PC-9 (cell line): ENCODE measurements at places on chromosomes 11 and 22. TPM values are rescaled to one million over a fixed set of nuclear protein-coding genes. Genes with fewer than 3 reads are reported as not detected.

- H3K27me3 ChIP-seq, result no peaks in the 10 kb centered on the region
- DNase-seq, result no peak
- no peaks in the 10 kb centered on the region for H3K36me3 ChIP-seq
- H3K27ac ChIP-seq, result no peak overlapping the region
These were observed 9.1 kb downstream of the DRD4 start for GRCh38 chr11:646214-646613.

The NUCB2 gene
- total RNA-seq, result 22.4 and 29.7 TPM in 2 replicates

GRCh38 chr11:20518323-20518834 is 81.0 kb upstream of the SLC6A5 start:
- no peaks in the 10 kb centered on the region for H3K27me3 ChIP-seq
- no peak overlapping the region for H3K4me3 ChIP-seq
- H3K36me3 ChIP-seq, result no peaks in the 10 kb centered on the region
- H3K4me1 ChIP-seq, result no peaks in the 10 kb centered on the region

The OR10A2 gene
- total RNA-seq, result not detected in 2 replicates

- H3K4me1 ChIP-seq, result no peaks in the 10 kb centered on the region
- H3K36me3 ChIP-seq, result no peaks in the 10 kb centered on the region
- DNase-seq, result no peak
- H3K4me3 ChIP-seq, result no peak overlapping the region
- H3K27ac ChIP-seq, result no peak overlapping the region
These were observed 23.4 kb downstream of the LRRC55 start for GRCh38 chr11:57205041-57205641.

DNA sequence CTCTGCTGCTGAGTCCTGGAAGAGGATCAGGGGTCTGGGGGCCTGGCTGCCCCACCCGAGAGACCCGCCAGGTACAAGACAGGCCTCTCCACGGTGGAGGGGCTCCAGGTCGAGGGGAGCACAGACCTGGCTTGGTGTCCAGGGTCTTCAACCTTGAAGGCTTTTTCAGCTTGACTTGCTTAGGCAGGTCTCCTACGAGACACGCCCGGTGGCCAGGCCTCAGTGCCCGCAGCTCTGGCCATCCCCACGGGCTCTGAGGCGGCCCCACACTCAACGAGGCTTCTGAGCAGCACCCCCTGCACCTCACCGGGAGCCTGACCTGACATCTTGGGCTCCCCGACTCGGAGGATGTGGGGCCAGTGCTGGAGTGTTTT is 6.6 kb upstream of the PLXNB2 start:
- DNase-seq, result no peak
- H3K27ac ChIP-seq, result no peak overlapping the region
- no peaks in the 10 kb centered on the region for H3K36me3 ChIP-seq
- H3K27me3 ChIP-seq, result no peaks in the 10 kb centered on the region
- H3K4me1 ChIP-seq, result peaks cover 13% of the 10 kb centered on the region

- peaks cover 38% of the 10 kb centered on the region for H3K4me1 ChIP-seq
- no peak overlapping the region for H3K27ac ChIP-seq
These were observed 42.9 kb upstream of the SHISAL1 start for GRCh38 chr22:44355716-44356070.

The NXPE4 gene
- total RNA-seq, result not detected in 2 replicates

The SNX32 gene
- total RNA-seq, result not detected in 2 replicates
